Hypothalamus (tissue), 51 donors: ENCODE measurements at places on chromosomes 3 and 15.

GRCh38 chr3:156577736-156578135, 22.8 kb upstream of the SSR3 start:
- DNase-seq = no peak

DNA sequence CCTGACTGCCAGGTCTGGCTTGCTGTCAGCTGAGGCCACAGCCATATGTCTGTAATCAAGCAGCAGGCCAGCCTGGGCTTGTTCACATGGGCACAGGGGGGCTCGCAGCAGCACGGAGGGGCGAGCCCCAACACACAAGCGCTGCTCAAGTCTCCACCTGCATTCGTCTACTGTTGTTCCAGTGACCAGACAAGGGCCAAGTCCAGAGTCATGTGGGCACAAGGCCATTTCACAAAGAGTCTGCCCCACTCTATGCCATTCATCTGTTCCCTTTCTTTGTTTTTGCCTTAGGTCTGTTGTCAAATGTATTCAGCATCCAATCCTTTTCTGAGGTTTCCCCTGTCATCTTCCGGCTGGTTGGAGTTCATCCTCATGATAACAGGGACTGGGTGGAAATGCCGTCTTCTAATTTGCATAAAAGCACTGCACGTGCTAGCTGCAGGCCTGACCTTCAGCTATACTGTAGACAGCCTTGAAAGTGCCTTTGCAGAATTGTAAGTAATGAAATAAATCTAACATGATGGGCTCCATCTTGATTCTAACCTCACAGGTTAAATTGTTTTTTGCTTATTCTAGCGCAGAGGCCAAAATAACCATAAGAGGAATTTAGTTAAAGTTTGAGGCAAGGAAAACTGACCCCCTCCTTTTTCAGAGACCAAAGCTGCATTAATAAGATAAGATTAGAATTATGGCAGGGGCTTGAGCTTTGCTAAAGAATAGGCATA, 28.6 kb upstream of the KBTBD12 start:
- DNase-seq = no peak

DNA sequence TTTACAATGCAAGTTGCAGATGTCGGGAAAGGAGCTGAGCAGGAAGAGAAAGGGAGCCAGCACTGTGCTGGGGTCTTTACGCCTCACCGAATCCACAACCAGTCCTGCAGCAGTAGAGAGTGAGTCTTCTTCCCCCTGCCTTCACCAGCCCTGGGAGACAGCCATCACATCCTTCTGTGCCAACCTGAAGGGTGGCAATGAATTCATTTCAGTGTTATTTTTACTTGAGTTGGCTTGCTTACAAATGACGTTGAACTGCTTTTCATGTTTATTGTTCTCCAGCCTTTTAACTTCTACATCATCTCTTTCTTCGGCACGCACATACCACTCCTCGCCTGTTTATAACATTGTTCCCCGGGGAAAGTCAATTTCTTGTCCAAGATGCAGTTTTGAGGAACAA, 77.1 kb downstream of the TRIM42 start:
- no peak for DNase-seq

DNA sequence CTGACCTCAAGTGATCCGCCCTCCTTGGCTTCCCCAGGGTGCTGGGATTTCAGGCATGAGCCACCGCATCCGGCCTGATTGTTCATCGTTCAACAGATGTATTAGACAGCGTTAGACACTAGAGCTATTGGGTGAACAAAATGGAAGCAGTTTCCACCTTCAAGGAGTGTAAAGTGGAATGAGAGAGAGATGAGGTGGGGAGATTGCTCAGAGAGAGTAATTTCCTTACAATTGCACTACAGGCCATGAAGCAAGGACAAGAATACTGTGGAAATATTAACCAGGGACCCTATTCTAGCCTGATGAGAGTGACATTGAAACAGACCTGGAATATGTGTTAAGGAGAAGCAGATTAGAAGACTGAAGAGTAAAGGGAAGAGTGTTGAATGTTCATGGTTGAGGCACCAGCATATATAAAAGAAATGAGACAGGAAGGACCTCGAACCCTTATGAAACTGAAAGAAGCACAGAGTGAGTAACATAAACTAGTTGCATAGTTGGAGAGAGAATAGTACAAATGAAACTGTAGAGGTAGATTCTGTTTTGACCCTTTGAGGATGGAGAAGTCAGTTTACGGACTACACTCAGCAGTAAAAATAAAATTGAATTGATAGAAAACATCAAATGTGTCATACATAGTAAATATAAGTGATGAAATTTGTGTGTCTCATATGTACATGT, 7.2 kb downstream of the RTF1 start:
- DNase-seq = no peak

DNA sequence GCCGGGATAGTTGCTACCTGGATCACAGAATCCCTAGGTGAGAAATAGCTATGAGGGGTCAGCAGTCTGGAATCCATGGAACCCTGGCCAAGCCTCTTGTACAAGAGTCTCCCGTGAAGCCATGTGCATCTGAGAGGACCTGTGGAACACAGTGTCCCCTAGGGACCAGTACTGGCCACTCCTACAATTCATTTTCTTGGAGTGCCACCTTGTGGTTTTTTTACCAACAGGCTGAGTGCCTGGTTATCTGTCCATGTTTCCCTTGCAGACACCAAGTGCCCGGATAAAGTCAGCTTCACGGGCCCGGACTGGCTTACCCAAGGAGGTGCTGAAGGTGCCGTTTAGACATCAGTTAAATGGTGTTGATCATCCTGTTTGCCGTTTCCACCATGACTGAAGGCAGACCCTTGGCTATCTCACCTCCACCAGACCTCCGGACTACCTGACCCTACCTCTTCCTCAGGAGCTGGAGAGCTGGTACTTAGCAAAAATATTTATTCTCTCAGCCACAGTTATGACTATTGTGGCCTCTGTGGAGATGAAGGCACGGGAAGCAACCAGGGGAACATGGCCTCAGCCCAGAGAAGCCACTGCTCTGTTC, 93.9 kb downstream of the RBPMS2 start:
- peak; percentile 55 for DNase-seq
